GM04503 (cell line): ENCODE measurements at places on chromosomes 3 and 15.

- no peak for DNase-seq
Observed at GRCh38 chr15:80503319-80503952, 99.3 kb downstream of the ARNT2 start.

DNA sequence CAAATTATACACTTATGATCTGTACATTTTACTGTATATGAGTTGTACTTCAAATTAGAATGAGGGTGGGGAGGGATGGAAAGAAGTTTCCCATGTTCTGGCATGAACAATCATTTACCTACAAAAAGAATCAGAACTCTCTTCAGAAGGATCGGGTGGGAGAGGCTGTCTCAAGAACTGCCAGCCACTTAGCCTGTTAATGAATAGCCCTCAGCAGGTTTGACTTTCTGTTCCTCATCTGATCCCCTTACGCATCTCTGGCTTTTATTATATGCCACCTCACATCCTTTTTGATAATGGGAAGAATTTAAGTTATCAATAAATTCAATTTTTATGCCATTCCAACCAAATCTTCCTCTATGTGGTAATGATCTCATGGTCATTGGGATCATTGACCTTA is 168.3 kb upstream of the TGFBR2 start:
- no peak for DNase-seq

DNA sequence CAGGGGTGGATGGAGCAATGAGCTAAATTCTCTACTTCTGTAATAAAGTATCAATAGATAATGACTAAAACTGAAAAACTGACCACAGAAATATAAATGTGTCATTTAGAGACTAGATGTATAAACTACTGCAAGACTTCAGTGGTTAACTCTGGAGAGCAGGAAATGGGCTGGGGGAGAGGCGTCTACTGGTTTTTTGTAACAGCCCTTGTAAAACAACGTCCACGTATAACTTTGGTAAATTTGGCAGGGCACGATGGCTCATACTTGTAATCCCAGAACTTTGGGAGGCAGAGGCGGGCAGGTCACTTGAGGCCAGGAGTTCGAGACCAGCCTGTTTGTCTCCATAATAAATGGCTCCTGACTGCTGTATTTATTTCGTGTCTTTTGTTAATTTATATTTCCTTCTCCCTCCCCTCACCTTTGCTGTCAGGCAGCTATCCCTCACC is 12.5 kb downstream of the RAB27A start:
- no peak for DNase-seq

DNA sequence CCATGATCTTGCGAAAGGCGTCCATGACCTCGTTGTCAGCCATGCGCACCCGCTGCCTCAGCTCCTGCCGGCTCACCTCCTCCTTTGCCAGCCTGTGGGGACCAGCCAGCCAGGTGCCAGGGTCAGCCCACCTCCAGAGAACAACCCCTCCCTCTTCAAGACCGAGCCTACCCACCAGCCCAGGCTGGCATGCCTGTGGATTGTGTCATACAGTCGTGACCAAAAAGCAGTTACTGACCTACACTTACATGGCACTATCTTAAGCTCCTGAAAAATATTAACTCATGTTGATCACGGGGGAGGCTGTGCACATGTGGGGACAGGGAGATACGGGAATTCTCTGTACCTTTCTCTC is 10.7 kb upstream of the CAMK1 start:
- DNase-seq: no peak

DNA sequence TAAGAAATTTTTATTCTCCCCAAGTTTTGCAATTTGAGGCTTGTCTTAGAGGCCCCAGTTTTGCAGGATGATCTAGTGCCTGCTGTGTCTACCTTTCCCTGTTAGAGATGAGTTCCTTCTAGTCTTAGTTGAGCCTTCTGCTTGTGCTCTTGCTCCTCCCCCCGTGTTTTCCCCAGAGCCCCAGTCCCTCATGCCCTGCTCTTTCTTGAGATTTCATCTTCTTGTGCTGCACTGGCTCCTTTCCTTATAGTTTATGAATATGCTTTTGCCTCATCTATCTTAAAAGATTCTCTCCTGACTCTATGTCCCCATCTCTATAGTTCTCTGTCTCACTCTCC is 4.7 kb downstream of the GAP43 start:
- no peak for DNase-seq

- no peak for DNase-seq
Observed at GRCh38 chr15:55235546-55236036, 38.9 kb upstream of the RSL24D1 start.

DNA sequence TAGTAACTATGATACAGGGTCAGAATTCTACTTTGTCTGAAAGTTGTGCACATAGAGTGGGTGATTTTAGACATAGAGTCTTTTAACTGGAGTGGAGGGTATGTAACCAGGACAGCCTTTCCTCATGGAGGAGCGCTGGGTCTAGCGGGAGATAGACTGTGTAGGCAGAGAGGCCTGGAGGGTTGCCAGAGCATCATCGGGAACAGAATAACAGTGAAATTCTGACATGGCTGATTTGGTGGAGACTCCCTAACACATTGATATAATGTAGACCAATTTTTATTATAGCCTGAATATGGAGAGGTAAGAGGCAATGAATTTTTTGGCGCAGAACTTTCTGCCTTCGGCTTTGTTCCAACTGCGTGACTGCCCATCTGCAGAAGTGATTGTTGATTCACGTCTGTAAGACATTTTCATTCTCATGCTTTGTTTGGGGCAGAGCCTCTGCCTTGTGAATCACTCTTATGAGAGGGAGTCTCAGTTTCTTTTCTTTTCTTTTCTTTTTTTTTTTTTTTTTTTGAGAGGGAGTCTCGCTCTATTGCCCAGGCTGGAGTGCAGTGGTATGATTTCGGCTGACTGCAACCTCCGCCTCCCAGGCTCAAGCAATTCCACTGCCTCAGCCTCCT is 16.0 kb downstream of the LPP start:
- no peak for DNase-seq

DNA sequence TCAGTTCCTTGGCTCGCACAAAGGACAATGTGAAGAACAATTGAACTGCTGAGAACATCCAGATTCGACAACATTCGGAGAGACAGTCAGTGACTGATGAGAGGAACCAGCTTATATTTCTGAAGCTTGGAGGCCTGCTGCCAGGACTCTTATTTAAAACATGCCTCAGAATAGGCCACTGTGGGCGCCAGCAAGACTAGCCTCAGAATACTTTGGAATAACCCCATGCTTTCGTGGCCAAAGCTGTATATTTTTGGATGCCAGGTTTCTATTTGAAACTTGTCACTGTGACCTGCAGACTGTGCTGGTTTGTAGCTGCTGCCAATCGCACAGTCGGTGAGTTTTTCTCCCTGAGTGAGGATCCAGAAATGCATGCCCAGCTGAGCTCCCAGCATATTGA is 129.9 kb upstream of the UBE3A start:
- DNase-seq: no peak

DNA sequence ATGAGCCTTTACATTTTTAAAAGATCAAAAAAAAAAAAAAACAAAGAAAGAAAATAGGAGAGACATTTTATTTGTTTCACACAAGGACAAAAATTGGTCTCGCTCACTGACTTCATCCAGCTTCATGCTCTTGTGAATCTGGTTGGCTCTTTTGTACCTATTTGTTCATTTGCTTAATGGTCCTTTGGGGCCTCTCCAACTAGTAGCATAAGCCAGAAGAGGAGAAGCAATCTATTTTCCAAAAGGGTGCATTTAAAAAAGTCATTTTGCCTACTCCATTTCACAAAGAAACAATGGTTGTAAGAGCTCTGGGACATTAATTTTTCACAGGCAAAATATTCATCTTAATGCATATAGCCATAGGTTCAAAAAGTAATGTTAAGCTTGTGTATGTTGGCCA is 168.3 kb upstream of the ADAMTS9 start:
- no peak for DNase-seq
